ENCODE measurements at places on chromosomes 7 and 10.

- no peak for DNase-seq
Measured at GRCh38 chr7:40780460-40780859, 645.7 kb downstream of the SUGCT start.

DNA sequence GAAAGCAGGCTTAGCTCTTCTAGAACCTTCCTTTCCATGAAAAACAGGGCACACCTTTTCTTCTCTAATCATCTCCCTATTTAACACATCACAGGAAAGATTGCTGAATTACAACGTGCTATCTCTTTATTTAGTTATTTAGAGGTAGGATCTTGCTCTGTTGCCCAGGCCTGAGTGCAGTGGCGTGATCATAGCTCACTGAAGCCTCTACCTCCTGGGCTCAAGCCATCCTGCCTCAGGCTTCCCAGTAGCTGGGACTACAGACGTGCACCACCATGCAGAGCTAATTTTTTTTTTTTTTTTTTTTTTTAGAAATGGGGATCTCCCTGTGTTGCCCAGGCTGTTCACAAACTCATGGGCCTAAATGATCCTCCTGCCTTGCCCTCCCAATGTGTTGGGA lies 251.2 kb downstream of the PRPF18 start:
- no peak for DNase-seq

GRCh38 chr10:23186697-23187096 lies 5.4 kb upstream of the PTF1A start:
- DNase-seq, result no peak

- no peak for DNase-seq
Measured at GRCh38 chr7:8056439-8056838, 87.8 kb downstream of the GLCCI1 start.

- DNase-seq, result no peak
Measured at GRCh38 chr7:39265641-39266591, 288.2 kb downstream of the POU6F2 start.

DNA sequence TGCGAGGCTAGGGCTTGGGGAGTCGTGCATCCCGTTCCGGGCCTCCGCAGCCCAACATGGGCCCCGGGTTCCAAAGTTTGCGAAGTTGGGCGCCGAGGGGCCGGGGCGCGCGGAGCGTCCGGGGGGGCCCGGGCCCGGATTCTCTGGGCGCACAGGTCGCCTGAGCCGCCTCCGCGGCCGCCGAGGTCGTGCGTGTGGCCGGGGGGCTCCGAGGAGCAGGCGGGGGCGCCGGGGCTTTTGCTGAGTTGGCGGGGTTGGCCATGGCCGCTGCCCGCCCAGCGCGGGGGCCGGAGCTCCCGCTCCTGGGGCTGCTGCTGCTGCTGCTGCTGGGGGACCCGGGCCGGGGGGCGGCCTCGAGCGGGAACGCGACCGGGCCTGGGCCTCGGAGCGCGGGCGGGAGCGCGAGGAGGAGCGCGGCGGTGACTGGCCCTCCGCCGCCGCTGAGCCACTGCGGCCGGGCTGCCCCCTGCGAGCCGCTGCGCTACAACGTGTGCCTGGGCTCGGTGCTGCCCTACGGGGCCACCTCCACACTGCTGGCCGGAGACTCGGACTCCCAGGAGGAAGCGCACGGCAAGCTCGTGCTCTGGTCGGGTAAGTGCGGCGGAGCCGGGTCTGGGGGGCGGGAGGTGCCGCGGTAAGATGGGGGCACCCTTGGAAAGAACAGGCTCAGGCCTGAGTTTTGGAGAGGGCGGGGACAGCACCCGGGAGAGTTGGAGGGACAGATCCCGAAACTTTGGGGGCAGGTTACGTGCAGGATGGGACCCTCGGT lies 643 bp downstream of the SMO start:
- no peak for DNase-seq

DNA sequence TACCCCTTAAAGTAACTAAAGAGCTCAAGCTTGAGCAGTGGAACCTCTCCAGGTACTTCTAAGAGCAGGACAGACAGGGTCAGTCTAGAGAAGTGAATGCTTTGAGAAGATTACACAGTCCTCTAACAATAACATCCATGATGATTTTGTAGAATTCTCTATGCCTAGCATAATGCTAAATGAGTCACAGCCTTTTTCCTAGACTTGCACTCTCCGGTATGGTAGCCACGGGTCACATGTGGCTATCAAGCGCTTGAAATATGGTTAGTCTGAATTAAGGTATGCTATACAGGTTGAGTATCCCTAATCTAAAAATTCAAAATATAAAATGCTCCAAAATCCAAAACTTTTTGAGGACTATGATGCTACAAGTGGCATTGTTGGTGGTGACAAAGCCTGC lies 166.6 kb upstream of the MKLN1 start:
- DNase-seq, result no peak

GRCh38 chr7:152050547-152050971 lies 25.1 kb downstream of the GALNT11 start:
- DNase-seq, result no peak

- no peak for DNase-seq
Measured at GRCh38 chr10:62939698-62940097, 123.5 kb upstream of the EGR2 start.

DNA sequence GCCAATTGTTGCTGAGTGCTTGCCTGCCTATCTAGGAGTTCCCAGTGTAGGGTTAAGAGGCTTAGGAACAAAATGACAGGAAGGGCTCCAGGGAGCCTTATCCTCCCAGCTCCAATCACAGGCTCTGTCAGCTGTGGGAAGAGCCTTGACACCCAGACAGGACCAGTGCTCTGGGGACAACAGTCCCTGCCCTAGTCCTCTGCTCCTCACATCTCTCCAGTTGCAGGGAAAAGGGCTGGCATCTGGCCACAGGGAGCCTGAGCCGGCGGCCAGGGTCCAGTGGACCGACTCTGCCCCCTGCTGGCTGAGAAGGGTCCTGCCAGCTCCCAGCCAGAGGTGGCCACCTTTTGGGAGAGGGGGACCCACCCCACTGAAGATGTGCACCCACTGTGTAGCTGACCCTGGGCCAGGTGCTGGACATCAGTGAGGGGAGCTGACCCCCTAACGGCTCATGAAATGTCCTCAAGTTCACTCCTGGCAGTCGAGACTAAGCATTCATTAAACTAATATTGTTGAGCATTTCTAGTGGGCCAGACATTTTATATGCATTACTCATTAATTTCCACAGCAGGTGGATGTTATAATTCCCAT lies 17.6 kb downstream of the DNAJB12 start:
- peak; percentile 83 for DNase-seq

GRCh38 chr7:92359801-92360200 lies 87.5 kb upstream of the GATAD1 start:
- no peak for DNase-seq

DNA sequence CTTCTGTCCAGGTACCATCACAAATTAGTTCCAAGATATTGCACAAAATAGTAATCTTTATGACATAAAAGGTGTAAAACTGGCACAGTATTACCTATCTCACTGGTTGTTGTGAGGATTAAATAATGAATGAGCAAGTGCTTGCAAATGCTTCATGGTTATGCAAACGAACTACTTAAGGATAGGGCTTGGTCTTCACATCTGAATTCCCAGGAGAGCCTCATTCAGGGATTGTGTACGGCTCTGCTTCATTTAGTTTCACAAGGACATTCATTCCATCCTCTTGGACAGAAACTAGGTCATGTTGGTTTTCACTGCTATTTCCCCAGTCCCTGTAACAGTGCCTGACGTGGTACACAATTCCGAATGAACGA lies 12.1 kb downstream of the ABCA13 start:
- DNase-seq, result no peak

Data from substantia nigra (tissue), 51 donors.